Endothelial cell (in vitro differentiated cells): ENCODE measurements at places on chromosomes 4 and X. TPM values are rescaled to one million over a fixed set of nuclear protein-coding genes. Genes with fewer than 3 reads are reported as not detected.

- no peak overlapping the region for H3K27ac ChIP-seq
- no peaks in the 10 kb centered on the region for H3K4me1 ChIP-seq
- no peak overlapping the region for H3K4me3 ChIP-seq
- no peaks in the 10 kb centered on the region for H3K27me3 ChIP-seq
Measured at GRCh38 chrX:97366237-97366636, 482.5 kb downstream of the RPA4 start.

- H3K4me1 ChIP-seq = peaks cover 4% of the 10 kb centered on the region
- no peak overlapping the region for H3K4me3 ChIP-seq
- peak overlapping the region; percentile 94 for H3K27ac ChIP-seq
- peaks cover 10% of the 10 kb centered on the region for H3K36me3 ChIP-seq
Measured at GRCh38 chrX:10166248-10166716, 9.5 kb downstream of the CLCN4 start.

GRCh38 chr4:61827907-61828391 lies 627.8 kb downstream of the ADGRL3 start:
- no peak overlapping the region for H3K4me3 ChIP-seq
- H3K27me3 ChIP-seq = no peaks in the 10 kb centered on the region
- H3K27ac ChIP-seq = no peak overlapping the region
- H3K36me3 ChIP-seq = no peaks in the 10 kb centered on the region
- H3K4me1 ChIP-seq = no peaks in the 10 kb centered on the region

- no peaks in the 10 kb centered on the region for H3K36me3 ChIP-seq
- no peak overlapping the region for H3K4me3 ChIP-seq
- H3K27me3 ChIP-seq = no peaks in the 10 kb centered on the region
- no peak overlapping the region for H3K27ac ChIP-seq
- no peak for DNase-seq
- H3K4me1 ChIP-seq = no peaks in the 10 kb centered on the region
Measured at GRCh38 chrX:143663755-143664154, 27.9 kb upstream of the SLITRK4 start.

GRCh38 chrX:153646620-153647373 lies at the start of gene DUSP9:
DUSP9 (plus strand) TSS chrX:153647203; CDS start chrX:153647954, 751 bp downstream.
- peaks cover 16% of the 10 kb centered on the region for H3K27me3 ChIP-seq
- no peak within 1 kb of the TSS for H3K27ac ChIP-seq
- peak; percentile 30 for DNase-seq
- H3K4me1 ChIP-seq = no peaks in the 10 kb centered on the region
- H3K4me3 ChIP-seq = no peak within 1 kb of the TSS

GRCh38 chr4:183165376-183165775 lies 66.3 kb downstream of the WWC2 start:
- H3K4me3 ChIP-seq = no peak overlapping the region

DNA sequence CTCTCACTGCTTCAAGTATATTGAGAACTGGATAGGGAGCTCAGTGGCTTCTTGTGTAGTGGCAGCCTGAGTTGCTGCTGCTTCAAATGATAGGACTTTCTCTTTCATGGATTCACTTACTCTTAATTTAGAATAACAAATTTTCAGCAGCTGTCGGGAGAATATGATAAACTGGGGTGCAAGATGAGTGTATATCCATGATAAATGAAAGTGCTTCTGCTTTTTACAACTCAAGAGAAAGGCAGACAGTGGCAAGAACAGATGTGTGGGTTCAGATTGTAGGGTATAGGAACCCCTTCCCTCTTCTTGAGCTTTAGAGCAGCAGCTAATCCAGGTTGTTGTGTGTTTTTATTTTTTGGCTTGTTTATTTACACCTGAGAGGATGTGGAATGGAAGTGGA lies 1.0 kb downstream of the SH3BGRL start:
- H3K36me3 ChIP-seq = no peaks in the 10 kb centered on the region
- H3K4me3 ChIP-seq = peak overlapping the region; percentile 100
- H3K27ac ChIP-seq = no peak overlapping the region
- DNase-seq = no peak

GRCh38 chr4:3401436-3402171 lies 40.2 kb upstream of the HGFAC start:
- no peak overlapping the region for H3K4me3 ChIP-seq
- no peak for DNase-seq
- no peaks in the 10 kb centered on the region for H3K4me1 ChIP-seq

DNA sequence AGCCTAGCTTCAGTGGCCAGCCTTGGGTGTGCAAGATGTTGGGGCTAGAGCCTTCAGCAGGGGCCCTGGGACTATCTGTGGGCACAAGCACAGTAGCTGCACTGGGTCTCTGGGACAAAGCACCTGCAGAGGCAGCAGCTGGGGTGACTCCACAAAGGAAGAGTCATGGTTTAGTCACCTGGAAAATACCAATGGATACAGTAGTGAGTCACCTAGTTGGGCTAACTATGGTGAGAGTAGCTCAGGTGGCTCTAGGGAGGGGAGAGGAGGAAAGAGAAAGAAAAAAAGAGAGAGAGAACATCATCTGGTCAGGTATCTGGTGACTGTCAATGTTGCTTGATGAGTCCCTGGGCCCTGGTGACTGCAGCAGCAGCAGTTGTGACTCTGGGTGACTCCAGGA lies 72.9 kb upstream of the SPIN4 start:
- DNase-seq = no peak
- peaks cover 10% of the 10 kb centered on the region for H3K36me3 ChIP-seq
- peaks cover 17% of the 10 kb centered on the region for H3K4me1 ChIP-seq
- no peak overlapping the region for H3K4me3 ChIP-seq

RRH gene
- not detected for total RNA-seq

BEND4 gene
- 16.3 TPM for total RNA-seq
